T-helper 1 cell (primary cell): ENCODE measurements at places on chromosomes 5 and 9.

DNA sequence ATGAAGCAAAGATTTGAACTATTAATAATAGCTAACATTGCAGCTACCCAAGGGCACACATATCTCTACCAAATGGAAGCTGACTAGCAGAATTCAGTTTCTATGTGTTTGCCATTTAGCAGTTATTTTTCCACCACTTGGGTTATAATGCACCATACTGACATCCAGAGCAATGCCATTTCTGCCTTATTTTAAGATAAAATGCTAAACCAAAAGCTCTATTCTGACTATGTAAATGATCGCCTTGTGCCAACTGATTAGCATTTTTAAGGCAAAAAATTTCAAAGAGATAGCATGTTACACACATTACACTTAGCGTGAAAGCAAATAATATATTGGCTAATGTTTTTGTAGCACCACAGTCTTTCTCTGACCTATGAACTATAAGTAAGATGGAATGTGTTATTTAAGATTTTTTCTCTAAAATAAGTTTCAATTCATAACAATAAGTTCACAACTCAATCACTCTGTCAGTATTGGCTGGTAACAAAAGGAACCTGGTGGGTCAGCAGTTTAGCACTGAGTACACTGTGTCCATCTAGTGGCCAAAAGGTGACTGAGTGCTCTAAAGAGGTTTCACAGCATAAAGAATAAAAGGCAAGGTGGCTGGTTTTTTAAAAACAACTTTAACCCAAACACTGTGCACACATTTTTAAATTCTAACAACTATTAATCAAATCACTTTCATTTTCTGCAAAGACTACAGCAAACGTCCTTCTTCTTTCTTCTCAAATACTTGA, 443.5 kb downstream of the PDE4D start:
- DNase-seq = no peak

DNA sequence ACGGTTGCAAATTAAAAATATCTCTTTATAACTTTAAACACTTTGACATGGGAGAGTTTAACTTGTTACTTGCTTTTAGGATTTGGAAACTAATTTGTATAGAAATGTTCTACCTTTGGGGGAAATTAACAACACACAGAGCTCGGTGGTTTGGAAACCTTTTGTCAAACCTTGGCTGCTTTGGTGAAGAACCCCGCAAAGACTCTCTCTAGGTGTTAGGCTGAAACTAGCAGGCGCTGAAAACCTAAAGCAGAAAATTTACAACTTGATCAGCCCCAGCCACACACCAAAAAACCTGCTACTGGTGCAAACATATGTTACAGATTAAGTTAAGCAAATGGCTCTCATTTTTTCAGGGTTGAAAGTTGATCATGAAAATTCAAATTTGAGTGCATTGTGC, 25.8 kb downstream of the NR2F1 start:
- no peak for DNase-seq

DNA sequence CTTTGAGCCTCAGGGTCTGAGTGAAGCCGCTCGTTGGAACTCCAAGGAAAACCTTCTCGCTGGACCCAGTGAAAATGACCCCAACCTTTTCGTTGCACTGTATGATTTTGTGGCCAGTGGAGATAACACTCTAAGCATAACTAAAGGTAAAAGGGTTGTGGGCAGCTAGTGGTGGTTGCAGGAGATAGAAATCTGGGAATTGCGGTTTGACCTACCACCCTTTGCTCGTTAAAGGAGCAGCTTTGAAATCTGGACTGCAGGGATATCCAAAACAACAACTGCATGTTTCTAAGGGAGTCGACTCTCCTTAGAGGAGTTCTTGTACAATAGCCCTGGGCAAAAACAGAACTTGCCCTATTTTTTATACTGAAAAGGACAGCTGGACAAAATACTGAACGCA, 19.0 kb downstream of the ABL1 start:
- no peak for DNase-seq

GRCh38 chr9:110047955-110048402, 160.0 kb downstream of the C9orf152 start:
- DNase-seq = no peak

DNA sequence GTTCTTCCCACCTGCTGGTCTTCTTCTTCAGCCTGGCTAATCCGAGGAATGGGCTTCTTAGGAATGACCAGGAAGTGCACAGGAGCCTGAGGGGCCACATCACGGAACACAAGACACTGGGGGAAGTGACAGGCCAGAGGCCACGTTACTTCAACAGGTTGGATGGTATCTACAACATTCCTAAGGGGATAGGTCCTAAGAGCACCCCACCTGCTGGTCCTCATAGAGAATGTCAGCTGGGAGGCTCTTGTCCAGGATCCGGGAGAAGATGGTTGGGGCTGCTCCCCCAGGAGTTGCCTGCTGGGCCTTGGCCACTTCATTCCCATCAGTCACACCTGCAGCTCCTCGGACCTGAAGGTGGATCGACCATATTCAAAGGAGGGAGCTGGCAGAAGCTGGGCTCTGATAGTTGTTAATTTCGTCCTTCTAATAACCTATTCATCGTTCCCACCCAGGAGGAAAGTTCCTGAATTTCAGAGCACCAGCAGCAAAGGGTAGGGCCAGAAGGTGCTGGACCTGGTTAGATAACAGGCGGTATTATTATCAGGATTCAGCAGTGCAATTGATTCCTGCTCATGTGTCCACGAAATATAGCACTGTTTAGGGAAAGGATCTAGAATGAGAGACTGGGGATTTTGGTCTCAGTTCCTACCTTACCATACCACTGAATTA, 1.3 kb downstream of the HINT2 start:
- DNase-seq = no peak

GRCh38 chr9:3478549-3478953, 47.2 kb downstream of the RFX3 start:
- DNase-seq = no peak

GRCh38 chr5:123441408-123441807, 18.2 kb upstream of the CEP120 start:
- DNase-seq = no peak
